ENCODE measurements at places on chromosomes 5 and 9. TPM values are rescaled to one million over a fixed set of nuclear protein-coding genes. Genes with fewer than 3 reads are reported as not detected.

DNA sequence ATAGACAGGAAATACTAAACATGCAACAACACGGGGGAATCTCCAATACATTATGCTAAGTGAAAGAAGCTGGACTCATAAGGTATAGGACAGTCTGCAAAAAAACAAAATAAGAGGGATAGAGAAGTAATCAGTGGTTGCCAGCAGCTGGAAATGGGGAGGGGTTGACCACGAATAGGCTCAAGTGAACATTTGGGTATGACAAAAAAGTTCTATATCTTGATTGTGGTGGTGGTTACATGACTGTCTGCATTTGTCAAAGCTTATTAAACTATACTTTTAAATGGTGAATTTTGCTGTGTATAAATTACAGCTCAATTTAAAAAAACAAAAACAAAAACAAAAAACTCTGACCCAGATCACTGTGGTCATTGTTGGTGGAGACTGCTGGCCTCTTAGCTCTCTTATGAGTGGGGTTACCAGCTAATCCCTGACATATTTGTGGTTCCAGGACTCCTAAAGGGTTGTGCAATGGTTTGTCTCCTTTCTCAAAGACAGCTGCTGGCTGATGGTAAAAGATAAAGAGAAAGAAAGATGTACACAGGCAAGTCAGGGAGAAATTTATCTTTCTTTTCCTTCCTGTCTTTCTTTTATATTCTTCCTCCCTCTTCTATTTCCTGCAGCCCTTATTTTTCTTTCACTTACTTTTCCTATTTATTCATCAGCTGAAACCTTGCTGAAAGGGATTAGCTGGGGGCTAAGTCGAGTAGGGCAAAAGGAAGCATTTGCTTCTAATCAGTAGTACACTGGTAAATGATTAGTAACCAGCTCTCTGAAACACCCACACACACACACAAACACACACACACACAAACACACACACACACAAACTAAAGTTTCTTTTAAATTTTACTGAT lies 42.6 kb upstream of the APC start:
- DNase-seq, result no peak

DNA sequence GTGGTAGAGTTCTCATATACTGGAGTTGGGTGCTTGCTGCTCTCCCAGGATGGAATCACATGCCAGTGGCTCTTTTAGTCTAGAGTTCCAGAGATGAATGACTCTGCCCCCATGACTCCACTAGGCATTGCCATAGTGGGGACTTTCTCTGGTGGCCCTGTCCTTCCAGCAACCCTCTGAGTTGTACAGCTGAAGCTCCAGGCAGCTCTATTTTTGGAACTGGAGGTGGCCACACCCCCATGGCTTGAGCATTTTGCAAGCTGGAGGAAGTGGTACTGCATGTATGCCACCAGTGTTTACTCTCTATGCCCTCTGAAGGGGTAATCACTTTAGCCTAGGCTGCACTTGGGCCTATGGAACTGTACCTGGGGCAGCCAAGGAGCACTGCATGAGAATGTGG lies 112.6 kb downstream of the RANBP17 start:
- no peak for DNase-seq

DNA sequence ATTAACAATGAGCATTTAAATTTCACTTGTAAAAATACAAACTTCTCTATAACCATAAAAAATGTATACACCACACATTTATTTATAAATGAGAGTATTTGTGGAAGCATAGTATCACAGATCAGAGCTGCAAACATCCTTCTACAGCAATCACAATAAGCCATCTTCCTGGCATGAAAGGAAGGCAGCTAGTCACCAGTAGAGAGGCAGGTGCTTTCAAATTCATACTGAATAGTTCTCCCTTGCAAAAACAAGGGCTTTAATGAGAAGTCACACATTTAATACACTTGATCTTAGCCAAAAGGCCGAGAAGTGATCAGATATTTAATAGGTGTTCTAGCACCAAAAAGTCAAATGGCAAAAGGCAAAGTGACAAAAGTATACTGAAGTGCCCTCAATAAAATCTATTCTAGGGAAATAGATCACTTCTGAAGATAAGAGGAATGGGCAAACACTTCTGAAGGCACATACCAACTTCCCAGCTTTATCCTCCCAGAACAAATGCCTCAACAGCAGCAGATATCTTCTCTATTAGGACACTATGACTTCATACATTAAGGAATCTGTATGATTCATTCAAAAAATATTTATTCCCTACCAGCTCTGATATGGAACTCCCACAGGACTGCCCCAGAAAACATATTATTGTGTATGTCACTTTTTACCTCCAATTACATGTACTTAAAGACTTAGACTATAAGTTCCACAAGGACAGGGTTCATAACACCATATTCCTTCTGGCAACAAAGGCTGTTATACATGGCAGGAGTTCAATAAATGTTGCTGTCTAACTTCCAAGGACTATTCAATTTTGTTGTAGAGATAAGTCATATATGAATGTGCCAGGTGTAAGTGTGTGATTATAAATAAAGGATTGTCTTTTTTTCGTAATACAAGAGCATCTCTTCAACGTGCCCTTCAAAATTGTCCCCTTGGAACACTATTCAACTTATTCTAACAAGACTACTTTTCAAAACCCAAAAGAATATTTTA lies 31.7 kb downstream of the MAPKAP1 start:
- DNase-seq, result no peak

Gene PIP5K1B
- 2.0 TPM for total RNA-seq
